Mucosa of gallbladder (tissue), 1 donor: ENCODE measurements at places on chromosomes 12 and 14. TPM values are rescaled to one million over a fixed set of nuclear protein-coding genes. Genes with fewer than 3 reads are reported as not detected.

DNA sequence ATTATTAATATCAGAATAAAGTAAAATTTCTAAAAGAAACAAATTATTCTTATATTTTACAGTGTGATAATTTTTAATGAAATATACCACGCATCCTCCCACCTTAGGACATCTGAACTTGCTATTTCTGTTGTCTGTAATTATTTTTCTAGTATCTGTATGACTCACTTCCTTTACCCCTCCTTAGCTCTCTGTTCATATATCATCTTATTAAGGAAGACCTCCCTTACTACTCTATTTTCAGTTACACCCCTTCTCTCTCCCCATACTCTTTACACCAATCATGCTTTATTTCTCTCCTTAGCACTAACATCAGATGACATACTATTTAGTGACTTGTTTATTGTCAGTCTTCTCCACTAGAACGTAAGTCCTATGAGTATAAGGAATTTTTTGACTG is 34.2 kb upstream of the C12orf50 start:
- no peak for DNase-seq

DNA sequence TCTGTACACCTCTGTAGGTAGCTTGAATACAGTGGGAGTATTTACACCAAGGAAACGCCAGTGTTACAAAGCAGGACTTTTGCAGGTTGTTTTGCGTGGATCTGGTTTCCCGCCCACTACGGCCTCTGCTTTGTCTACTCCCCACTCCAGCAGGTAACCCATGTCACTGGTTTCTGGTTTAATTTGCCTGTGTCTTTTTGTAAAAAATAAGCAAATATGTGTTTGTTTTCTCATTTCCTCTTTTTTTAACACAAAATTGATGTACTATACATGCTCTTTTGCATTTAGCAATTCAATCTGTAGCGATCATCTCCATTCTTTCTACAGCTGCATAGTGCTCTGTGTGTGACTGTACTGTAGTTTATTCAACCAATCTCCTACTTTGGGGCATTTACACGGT is 43.4 kb upstream of the SCN8A start:
- no peak for DNase-seq

- DNase-seq = no peak
Observed at GRCh38 chr12:114933428-114934160, 249.6 kb upstream of the TBX3 start.

DNA sequence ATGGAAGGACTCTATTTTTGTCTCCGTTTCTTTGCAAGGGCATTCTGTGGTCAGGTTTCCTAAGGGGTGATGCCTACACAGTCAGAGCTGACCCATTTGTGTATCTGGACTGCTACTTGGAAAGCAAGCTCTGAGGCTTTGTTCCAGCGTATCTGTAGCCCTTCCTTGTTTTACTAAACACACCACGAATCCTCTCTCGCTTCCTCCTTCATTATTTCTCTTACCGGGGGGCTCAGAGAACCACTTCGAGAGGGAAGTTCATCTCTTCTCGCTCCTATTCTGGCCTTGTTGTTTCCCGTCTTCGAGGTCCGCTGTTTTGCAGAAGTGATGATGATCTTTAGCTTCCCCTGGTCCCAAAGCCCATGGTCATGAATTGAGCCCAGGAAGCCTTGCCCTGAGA is 164.7 kb downstream of the SSPN start:
- DNase-seq = no peak

SYCP3 gene
- 0.32 TPM for total RNA-seq
